NB4 (cell line): ENCODE measurements at places on chromosomes 11 and 22.
A peak's percentile ranks its signal among the peaks of the same experiment; 100 is the strongest.

DNA sequence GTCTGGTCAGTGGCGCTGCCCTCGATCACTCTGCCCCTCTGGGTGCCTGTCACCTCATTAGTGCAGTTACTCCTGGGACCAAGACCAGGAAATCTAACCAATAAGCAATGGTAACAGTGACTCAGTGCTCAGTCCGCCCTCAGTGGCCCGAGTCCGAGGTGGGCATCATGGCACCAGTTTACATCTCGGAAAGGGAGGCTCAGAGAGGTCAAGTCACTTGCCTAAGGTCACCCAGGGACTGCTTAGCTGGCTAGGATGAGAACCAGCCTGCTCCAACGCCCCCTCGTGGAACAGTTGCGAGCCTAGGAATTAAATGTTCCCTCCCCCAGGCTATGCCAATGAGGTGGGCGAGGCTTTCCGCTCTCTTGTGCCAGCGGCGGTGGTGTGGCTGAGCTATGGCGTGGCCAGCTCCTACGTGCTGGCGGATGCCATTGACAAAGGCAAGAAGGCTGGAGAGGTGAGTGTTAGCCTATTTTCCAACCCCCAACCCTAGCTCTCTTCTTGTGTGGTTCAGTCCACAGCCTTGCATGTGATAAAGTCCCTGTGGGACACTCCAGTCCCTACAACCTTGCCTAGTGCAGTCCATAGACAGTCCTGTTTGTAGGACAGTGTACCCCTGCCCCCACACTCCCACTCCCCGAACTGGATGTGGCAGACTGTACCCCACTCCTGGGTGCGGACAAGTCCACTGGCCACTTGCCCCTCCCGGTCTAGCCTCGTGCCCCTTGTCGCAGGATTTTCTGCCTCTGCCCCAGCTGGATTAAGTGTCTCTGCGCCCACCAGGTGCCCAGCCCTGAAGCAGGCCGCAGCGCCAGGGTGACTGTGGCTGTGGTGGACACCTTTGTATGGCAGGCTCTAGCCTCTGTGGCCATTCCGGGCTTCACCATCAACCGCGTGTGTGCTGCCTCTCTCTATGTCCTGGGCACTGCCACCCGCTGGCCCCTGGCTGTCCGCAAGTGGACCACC is 1.1 kb downstream of the MTFP1 start:
- peak; percentile 80 for DNase-seq

- no peak for DNase-seq
Observed at GRCh38 chr11:89608234-89608966, 101.7 kb upstream of the TRIM77 start.

DNA sequence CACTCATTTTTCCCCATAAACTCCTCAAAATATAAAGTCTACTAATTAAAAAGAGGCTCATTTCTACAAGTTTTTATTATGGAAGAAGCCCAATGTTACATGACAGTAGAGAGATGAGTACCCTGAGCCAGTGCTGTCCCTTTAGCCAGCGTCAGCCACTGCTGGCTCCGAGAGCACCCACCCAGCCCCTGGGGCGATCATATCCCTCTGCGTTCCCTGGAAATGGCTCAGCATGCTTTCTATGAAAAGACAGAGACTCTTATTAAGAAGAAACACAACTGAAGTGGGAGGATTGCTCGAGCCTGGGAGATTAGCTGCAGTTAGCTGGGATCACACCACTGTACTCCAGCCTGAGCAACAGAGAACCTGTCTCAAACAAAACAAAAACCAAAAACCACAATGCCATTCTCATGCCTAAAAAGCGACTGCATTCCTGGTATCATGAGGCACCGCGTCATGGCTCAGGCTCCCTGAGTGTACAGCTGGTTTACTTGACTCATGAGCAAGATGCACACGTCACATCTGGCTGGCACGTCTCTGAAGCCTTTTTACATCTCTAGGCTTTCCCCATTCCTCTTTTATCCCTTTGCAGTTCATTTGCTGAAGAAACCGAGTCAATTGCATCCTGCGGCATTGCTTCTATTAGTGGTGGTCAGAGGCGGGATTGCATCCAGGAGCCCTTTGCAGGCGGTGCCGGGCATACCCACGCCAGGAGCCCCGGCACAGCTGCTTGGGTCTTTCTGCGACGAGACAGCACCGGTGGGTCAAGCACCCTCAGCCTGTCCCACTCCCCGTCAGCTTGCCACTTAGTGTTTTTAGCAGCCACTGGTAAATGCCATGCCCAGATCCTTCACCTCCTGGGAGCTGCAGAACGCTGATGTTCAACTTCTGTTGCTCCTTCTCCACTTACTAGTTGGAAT is 119.9 kb downstream of the CTTN start:
- no peak for DNase-seq

- DNase-seq = no peak
Observed at GRCh38 chr22:44373234-44373633, 60.5 kb upstream of the SHISAL1 start.

DNA sequence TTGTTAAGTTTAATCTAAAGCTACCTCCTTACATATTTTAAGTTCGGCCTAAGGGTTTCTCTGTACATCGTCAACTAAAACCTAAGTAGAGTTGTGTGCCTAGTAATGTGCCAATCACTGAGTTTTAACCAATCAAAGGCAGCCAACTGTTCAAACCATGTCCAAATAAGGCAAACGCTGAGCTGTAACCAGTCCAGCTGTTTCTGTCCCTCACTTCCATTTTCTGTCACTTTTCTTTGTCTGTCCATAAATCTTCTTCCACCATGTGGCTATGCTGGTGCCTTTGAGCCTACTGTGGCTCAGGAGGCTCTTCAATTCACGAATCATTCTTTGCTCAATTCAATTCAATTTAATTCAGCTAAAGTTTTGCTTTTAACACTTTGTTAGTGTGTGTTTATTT is 13.9 kb upstream of the ATXN10 start:
- no peak for DNase-seq

DNA sequence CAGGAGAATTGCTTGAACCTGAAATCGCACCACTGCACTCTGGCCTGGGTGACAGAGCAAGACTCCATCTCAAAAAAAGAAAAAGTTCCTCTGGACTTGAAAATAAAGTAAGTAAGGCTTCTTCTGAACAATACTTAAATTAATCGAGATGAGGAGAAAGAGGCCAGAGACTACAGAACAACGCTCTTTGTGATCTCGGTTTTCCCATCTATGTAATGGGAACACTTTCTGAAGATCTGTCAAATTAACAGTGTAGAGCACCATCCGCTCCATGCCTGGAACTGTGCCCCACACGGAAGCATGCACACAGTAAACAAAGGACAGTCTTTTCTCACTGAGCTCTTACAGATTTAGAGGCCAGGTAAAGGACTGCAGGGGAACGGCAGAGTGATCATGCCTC is 9.1 kb downstream of the AP1B1 start:
- no peak for DNase-seq

GRCh38 chr11:133951327-133952198 is 5.2 kb downstream of the IGSF9B start:
- DNase-seq = no peak

DNA sequence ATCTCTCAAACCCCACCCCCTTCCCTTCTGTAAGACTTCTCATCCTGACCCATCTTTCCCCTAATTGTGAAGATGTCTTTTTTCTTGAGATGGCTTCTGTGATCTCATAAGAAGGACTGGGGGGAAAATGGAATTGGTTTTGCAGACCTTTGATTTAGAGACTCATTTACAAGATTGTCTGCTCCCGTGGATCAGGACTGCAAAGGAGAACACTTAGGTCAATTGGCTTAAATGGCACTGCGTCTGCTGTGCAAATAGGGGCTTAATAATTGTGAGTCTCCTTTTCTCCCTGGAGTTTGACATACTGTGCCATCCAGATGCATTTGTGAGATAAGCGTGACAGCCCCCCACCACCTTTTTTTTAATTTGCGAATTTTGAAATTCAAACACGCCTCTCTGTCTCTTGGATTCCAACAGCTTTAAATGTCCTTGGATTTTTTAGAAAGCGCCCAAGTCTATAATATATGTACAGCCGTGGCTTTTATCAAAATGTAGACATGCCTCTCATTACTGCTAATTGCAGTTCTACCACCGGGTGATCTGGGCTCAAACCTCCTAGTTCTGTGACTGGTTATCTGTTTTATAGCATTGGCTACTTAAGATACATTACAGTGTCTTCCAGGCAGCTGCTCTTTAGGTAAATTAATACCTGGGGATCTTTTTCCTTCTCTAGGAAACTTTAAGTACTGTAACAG is 150.0 kb downstream of the DBX1 start:
- DNase-seq = no peak

- no peak for DNase-seq
Observed at GRCh38 chr11:68989936-68990606, 9.3 kb upstream of the MRGPRD start.

GRCh38 chr22:25085930-25086901 is 113.4 kb upstream of the CRYBB3 start:
- no peak for DNase-seq

GRCh38 chr22:46010207-46010867 is 33.4 kb upstream of the WNT7B start:
- no peak for DNase-seq

- DNase-seq = no peak
Observed at GRCh38 chr11:77813256-77813655, 7.3 kb downstream of the RSF1 start.

GRCh38 chr11:40139536-40139935 is 1319.9 kb downstream of the LRRC4C start:
- DNase-seq = no peak

DNA sequence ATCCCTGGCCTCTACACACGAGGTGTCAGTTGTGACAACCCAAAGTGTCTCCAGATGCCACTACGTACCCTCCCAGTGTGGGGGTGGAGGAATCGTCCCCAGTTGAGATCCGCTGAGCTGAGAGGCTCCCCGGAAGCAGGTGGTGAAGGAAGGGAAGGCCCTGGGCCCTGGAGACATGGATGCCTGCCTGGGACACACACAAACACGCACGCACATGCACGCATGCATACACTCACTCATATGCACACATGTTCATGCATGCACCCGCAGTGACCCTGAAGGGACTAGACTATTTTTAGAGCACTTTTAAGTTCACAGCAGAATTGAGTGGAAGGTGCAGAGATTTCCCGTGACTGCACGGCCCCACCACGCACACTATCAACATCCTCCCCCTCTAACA is 50.9 kb downstream of the PARVB start:
- no peak for DNase-seq

DNA sequence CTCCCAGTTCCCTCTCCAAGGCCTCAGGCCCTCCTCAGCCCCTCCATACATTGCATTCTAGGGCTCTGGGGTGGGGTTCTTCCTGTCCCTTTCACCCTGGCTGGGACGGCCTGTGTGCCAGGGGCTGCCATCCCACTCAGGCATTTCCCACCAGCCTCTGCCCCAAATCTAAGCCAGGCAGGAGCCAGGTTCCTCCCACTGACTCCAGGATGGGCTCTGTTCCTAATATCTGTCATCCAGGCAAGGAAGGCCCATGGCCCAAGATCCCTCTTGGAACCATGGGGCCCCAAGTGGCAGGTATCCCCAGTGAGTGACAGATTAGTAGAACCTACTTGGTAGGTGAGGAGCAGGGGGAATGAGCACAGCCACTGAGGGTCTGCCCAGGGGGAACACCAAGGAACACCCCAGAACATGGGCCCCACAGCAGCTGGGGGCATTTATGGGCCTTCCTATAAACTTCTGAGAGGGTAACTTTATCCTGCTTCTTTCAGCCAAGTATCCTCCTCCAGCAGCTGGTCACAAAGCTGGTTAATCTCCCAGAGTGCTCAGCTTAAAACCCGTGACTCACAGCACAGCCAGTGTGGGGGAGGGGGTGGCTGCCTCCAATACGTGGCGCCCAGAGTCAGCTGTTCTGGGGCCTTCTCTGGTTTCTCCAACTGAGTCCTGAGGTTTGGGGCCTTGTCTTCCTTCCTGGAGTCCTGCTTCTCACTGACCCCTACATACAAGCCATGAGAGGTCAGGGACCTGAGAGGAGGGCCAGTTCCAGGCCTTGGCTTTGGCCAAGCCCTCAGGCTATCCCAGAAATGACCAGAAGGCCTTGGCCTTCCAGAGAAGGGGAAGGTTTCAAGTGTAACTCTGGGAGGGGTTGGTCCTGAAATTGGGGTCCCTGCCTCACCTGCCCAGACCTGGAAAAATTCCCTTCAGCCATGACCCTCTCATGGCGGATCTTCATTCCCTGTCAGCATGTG is 19.9 kb upstream of the MYOD1 start:
- DNase-seq = peak; percentile 22

DNA sequence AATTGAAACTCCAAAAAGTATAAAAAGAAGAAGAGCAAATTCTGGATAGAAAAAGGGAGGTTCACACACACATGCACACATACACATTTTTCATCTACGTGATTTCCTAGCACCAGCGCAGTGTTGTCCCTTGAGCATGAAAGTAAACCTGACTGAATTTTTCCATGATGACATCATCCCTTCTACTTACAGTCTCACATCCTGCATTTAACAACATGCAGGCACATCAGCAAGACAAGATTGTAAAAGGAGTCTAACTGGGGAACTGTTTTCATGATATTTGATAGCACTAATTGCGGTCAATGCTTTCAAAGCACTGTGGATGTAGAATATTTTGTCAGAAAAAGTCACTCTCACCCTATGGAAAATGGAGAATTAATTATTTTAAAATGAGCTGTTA is 36.6 kb downstream of the GAS2 start:
- no peak for DNase-seq

DNA sequence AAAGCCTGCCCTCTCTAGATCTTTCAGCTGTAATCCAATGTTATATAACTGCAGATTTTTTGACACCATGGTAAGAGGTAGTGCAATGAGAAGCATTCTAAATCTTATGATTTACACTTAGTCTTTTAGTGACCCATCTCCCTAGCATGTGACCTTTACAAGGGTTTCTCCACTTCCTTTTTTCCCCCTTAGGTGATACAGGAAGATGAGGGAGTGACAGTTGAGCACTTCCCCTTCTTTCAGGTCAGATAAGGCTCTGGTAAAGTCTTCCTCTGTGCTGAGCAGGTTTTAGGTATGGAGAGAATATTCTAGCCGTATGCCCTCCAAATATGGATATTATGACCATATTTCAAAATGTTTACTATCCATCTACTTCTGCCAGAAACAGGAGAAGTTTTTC is 753.6 kb downstream of the JRKL start:
- DNase-seq = peak; percentile 11

DNA sequence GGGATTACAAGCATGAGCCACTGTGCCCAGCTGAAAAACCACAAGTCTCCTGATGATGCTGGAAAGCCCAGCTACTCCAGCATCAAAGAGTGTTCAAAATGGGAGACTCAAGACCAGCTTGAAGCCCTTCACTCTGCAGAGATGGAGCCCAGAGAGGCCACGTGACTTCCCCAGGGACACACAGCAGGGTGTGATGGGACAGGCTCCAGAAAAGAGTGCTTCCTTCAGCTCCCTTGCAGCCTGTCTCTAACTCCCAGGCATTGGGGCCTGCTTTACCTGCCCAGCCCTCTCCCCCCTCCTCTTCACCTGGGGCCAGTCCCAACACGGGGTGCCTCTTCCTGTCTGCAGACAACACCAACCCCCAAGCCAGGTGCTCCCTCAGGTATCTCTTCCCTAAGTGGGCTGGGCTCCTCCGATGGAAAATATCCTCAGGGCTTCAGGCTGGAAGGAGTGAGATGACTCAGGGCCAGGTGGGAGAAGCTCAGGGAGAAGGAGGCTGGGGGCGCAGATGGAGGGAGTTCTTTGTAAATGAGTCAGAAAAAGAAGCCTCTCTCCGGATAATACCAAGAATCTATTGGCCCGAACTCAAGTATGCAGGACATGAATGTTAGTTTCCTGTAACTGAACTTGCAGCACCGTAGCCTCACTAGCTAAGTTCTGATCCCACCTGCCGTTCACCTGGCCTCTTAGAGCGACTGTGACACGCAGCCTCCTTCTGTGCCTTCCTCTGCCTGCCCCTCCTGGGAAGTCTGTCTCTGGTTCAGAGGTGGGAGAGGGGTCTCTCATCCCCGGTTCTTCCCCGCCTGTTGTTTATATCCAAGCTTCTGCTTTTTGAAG is 326.6 kb downstream of the MN1 start:
- no peak for DNase-seq

- DNase-seq = peak; percentile 66
Observed at GRCh38 chr22:22721681-22722354, 77.4 kb downstream of the GGTLC2 start.
